ENCODE measurements at places on chromosomes 1 and 21. TPM values are rescaled to one million over a fixed set of nuclear protein-coding genes. Genes with fewer than 3 reads are reported as not detected.

- no peak for DNase-seq
- H3K27me3 ChIP-seq, result no peaks in the 10 kb centered on the region
- no peaks in the 10 kb centered on the region for H3K36me3 ChIP-seq
- H3K4me1 ChIP-seq, result peaks cover 8% of the 10 kb centered on the region
These were observed 227.7 kb downstream of the SMYD3 start for GRCh38 chr1:246279402-246279801.

LMX1A gene
- not detected for total RNA-seq

GRCh38 chr1:25677193-25677773, 60.7 kb downstream of the MAN1C1 start:
- no peaks in the 10 kb centered on the region for H3K36me3 ChIP-seq
- no peak overlapping the region for H3K27ac ChIP-seq
- 0 out of 2 replicates have a peak, but pooled peaks cover 2% of the 10 kb centered on the region for H3K4me1 ChIP-seq
- no peak overlapping the region for H3K4me3 ChIP-seq

GRCh38 chr21:42513151-42513984, at the start of gene SLC37A1:
SLC37A1 (plus strand) TSS chr21:42513852; CDS start chr21:42518455, 4,603 bp downstream.
- peak within 1 kb of the TSS; percentile 88 for H3K4me3 ChIP-seq
- H3K27ac ChIP-seq, result peak within 1 kb of the TSS; percentile 74
- peaks cover 32% of the 10 kb centered on the region for H3K4me1 ChIP-seq
- H3K36me3 ChIP-seq, result no peaks in the 10 kb centered on the region
- DNase-seq, result peak; percentile 74

DNA sequence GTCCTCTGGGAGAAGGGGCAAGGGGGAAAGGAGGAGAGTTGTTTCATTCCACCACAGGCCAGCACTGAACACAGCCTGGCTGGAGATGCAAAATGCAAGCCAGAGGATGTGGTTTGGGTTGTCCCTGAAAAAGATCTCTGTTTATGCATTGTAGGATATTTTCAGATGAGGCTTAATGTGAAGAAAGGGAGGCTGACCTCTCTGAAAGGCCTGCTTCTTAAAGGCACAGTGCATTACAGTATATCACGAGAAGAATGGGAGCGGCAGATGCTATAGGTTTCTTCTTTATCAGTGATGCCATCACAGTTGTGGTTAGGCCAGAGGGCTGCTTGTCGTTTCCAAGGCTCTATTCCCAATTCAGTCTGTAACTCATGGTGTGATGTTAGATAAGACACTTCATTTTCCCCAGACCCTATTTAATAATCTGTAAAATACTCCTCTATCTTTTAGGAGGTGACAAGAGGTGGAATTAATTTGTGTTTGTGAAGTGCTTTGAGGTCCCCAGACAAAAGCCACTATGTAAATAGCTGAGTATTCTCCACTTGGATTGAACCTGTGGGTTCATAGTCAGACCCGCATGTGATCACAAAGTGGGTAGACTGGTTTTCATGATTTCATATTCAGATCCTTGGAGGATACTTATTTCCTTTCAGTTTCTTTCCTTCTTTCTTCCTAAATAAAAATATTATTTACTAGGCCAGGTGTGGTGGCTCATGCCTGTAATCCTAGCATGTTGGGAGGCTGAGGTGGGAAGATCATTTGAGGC, 76.5 kb upstream of the WDR26 start:
- no peak overlapping the region for H3K4me3 ChIP-seq
- H3K36me3 ChIP-seq, result no peaks in the 10 kb centered on the region
- DNase-seq, result no peak
- no peaks in the 10 kb centered on the region for H3K4me1 ChIP-seq

TRIM45 gene
- not detected for total RNA-seq

GRCh38 chr1:26078286-26079177, 11.1 kb upstream of the TRIM63 start:
- H3K27me3 ChIP-seq, result no peaks in the 10 kb centered on the region
- no peak for DNase-seq
- no peaks in the 10 kb centered on the region for H3K4me1 ChIP-seq
- H3K4me3 ChIP-seq, result no peak overlapping the region
- no peaks in the 10 kb centered on the region for H3K36me3 ChIP-seq

DNA sequence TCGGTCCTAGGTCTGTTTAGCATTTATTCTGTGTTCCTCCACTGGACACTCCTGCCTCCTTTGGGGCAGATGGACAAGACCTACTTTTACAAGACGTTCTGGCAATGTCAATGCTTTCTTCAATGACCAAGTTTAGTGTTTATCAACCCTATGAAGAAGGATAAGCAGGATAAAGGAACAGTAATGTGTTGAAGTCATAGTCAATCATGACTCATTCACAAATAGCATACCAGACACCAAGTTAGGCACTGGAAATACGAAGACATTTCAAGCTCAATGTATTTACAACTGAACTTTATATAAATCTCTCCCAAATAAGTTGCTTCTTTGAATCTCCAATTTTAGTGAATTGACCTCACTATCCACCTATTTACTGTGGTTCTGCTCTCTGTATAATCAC, 4.8 kb upstream of the SLC35D1 start:
- peaks cover 7% of the 10 kb centered on the region for H3K4me1 ChIP-seq
- DNase-seq, result no peak
- no peaks in the 10 kb centered on the region for H3K27me3 ChIP-seq
- no peak overlapping the region for H3K4me3 ChIP-seq

- DNase-seq, result no peak
- H3K36me3 ChIP-seq, result peaks cover 15% of the 10 kb centered on the region
- H3K4me3 ChIP-seq, result peak overlapping the region; percentile 73
- H3K4me1 ChIP-seq, result peaks cover 69% of the 10 kb centered on the region
- H3K27me3 ChIP-seq, result no peaks in the 10 kb centered on the region
- H3K27ac ChIP-seq, result peak overlapping the region; percentile 38
These were observed 1.3 kb downstream of the TOR1AIP2 start for GRCh38 chr1:179876300-179876715.

- peak overlapping the region; percentile 97 for H3K27ac ChIP-seq
- H3K36me3 ChIP-seq, result no peaks in the 10 kb centered on the region
- peak overlapping the region; percentile 48 for H3K4me3 ChIP-seq
These were observed 19.2 kb downstream of the CD247 start for GRCh38 chr1:167499106-167499505.

KRTAP19-1 gene
- not detected for total RNA-seq

- no peaks in the 10 kb centered on the region for H3K27me3 ChIP-seq
- H3K4me1 ChIP-seq, result peaks cover 29% of the 10 kb centered on the region
- peak; percentile 93 for DNase-seq
- H3K4me3 ChIP-seq, result no peak overlapping the region
These were observed 297.0 kb downstream of the GPATCH2 start for GRCh38 chr1:217333939-217334338.

CYP4A22 gene
- not detected for total RNA-seq

DNA sequence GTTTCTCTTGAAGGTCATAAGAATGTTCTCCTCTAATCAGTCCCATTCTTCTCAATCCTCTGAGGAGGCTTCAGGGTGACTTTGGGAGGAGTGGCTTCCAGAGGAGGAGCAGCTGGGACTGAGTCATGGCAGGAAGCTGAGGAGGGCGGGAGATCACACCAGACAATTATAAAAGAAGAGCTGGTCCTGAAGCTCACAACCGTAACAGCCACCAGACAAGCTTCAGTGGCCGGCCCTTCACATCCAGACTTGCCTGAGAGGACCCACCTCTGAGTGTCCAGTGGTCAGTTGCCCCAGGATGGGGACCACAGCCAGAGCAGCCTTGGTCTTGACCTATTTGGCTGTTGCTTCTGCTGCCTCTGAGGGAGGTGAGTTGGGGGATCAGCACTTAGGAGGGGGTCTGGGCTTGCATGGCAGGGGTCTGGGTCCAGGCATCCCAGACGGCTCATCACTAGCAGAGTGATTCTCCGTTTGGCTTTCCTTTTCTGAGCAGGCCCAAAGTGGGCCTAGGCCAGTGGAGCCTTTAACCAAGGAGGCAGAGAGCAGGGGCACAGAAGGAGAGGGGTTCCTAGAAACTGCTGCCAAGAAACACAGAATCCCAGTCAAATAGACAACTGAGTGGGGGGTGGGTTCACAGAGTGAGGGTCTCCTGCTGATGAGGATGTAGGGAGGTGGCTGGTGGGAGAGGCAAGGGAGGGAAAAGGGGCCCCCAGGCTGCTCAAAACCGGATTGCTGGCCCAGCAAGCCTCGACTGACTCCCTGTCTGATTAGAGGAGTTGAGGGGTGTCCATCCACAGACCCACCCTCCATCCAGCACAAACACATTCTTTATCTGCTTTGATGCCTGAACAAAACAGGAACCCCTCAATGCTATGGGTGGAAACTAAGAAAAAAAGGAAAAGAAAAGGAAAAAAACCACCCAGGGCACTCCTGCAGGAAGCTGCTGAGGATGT, at the start of gene ECM1:
TSS of gene ECM1 (plus strand) at position 198 of the 953 bp plus-strand sequence. CDS start at position 299, 101 bp downstream.
- H3K27me3 ChIP-seq, result no peaks in the 10 kb centered on the region
- peaks cover 7% of the 10 kb centered on the region for H3K36me3 ChIP-seq
- no peak within 1 kb of the TSS for H3K4me3 ChIP-seq
- H3K4me1 ChIP-seq, result peaks cover 15% of the 10 kb centered on the region

PLCH2 gene
- 0.11 TPM for total RNA-seq

- peaks cover 48% of the 10 kb centered on the region for H3K36me3 ChIP-seq
- peak overlapping the region; percentile 96 for H3K27ac ChIP-seq
- DNase-seq, result no peak
- peaks cover 38% of the 10 kb centered on the region for H3K4me1 ChIP-seq
- H3K27me3 ChIP-seq, result no peaks in the 10 kb centered on the region
These were observed 16.0 kb downstream of the RXFP4 start for GRCh38 chr1:155957411-155957915.

DNA sequence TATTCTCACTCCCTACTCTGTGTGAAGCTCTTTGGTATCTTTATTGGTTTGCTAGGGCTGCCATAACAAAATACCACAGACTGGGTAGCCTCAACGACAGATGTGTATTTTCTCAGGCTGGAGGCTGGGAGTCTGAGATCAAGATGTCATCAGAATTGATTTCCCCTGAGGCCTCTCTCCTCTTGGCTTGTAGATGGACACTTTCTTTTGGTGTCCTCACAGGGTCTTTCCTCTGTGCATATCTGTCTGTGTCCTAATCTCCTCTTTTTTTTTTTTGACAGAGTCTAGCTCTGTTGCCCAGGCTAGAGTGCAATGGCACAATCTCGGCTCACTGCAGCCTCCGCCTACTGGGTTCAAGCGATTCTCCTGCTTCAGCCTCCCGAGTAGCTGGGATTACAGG, 71.4 kb upstream of the KCNJ6 start:
- DNase-seq, result no peak
- H3K4me1 ChIP-seq, result no peaks in the 10 kb centered on the region
- no peak overlapping the region for H3K27ac ChIP-seq
- no peaks in the 10 kb centered on the region for H3K36me3 ChIP-seq

GRCh38 chr1:180521474-180522212, 19.3 kb upstream of the ACBD6 start:
- peaks cover 11% of the 10 kb centered on the region for H3K4me1 ChIP-seq
- H3K27me3 ChIP-seq, result no peaks in the 10 kb centered on the region
- H3K4me3 ChIP-seq, result no peak overlapping the region
- DNase-seq, result no peak
- no peak overlapping the region for H3K27ac ChIP-seq

TFF1 gene
- total RNA-seq, result not detected

SHE gene
- total RNA-seq, result not detected

NMNAT2 gene
- not detected for total RNA-seq

- peaks cover 3% of the 10 kb centered on the region for H3K4me1 ChIP-seq
- H3K36me3 ChIP-seq, result no peaks in the 10 kb centered on the region
- no peaks in the 10 kb centered on the region for H3K27me3 ChIP-seq
- no peak overlapping the region for H3K27ac ChIP-seq
- H3K4me3 ChIP-seq, result no peak overlapping the region
These were observed 37.8 kb upstream of the TLR5 start for GRCh38 chr1:223180731-223181321.

HAO2 gene
- total RNA-seq, result not detected

UBL4B gene
- 0.47 TPM for total RNA-seq

- H3K36me3 ChIP-seq, result peaks cover 11% of the 10 kb centered on the region
- no peak overlapping the region for H3K27ac ChIP-seq
- no peak overlapping the region for H3K4me3 ChIP-seq
These were observed 66.3 kb downstream of the OMA1 start for GRCh38 chr1:58480191-58480590.

Data from Karpas-422 (cell line).